Stimulated activated CD8-positive, alpha-beta memory T cell treated with anti-CD3 and anti-CD28 coated beads, Interleukin-2, amount 100 ng/mL, for 1 hour (primary cell): ENCODE measurements at places on chromosomes 13 and 19.

GRCh38 chr19:4357921-4358326 lies 14.6 kb downstream of the MPND start:
- DNase-seq, result no peak

DNA sequence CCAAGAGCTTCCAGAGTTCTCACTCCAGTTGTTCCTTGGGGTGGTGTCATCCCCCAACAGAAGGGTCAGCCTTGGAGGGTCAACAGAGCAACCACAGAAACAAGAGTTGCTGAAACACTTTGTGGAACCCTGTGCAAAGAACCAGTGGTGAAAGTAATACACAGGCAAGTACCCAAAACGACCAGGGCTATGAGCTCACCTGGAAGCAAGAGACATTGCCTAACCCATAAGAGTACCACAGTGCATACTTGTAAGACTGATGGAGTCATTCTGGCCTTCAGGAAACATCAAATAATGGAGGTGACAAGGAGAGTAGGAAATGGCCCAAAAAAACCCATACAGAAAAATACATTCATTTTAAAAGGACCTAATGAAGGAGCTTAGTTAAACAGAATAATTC lies 184.3 kb upstream of the TSC22D1 start:
- DNase-seq, result no peak

DNA sequence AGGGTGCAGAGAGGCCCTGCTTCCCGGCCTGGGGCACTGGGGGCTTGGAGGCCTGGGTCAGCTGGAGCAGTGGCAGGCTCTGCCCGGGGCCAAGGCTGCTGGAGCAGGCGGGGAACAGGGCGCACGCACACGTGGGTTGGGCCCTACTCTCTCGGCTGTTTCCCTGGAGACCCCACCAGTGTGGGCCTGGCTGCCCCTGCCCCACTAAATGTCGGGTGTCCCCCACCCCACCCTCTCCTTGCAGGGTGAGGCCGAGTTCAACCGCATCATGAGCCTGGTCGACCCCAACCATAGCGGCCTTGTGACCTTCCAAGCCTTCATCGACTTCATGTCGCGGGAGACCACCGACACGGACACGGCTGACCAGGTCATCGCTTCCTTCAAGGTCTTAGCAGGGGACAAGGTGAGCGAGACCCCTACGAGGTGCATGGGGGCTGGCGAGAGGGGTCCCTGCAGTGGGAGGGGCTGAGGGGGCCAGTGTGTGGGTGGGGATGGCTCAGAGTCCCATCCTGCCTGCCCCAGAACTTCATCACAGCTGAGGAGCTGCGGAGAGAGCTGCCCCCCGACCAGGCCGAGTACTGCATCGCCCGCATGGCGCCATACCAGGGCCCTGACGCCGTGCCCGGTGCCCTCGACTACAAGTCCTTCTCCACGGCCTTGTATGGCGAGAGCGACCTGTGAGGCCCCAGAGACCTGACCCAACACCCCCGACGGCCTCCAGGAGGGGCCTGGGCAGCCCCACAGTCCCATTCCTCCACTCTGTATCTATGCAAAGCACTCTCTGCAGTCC lies 15.3 kb downstream of the CAPN12 start:
- no peak for DNase-seq

DNA sequence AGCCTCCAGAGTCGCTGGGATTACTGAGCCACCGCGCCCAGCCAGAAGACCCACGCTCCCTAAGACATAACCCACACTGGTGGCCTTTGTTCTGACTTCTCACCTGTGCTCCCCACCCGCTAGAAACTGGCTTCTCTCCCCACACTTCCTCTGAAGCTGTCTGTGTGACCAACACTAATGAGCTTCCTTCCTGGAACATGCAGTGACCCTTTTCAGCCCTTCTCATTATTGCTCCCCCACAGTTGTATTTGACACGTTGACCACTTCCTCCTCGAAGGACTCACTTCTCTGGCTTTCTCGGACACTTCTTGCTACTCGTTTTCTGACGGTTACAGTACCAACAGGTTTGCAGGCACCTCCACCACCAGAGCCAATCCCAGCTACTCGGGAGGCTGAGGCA lies 10.9 kb downstream of the NCR1 start:
- DNase-seq, result no peak

- DNase-seq, result no peak
Observed at GRCh38 chr19:3538965-3539755, at the start of gene TEKTIP1. TSS of gene TEKTIP1 (plus strand) at chr19:3539174. CDS start at chr19:3539178, 4 bp downstream.

DNA sequence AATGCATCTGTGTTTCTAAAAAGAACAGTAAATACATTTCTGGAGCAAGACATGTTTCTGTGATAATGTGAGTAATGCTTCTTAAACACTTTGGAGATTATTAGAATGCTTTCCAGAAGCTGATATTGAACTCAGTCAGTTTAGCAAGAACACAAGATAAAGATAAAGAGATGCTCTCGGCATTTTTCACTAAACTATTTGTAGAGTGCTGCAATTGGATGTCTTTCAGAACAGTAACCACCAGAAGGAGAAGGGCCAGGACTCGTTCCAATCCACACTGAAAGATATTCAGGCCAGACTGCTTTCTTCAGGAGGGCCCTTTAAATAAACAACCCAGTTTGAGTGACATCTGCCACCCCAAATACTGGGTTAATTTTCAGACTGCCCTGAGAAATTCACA lies 456.0 kb downstream of the TBC1D4 start:
- DNase-seq, result no peak

DNA sequence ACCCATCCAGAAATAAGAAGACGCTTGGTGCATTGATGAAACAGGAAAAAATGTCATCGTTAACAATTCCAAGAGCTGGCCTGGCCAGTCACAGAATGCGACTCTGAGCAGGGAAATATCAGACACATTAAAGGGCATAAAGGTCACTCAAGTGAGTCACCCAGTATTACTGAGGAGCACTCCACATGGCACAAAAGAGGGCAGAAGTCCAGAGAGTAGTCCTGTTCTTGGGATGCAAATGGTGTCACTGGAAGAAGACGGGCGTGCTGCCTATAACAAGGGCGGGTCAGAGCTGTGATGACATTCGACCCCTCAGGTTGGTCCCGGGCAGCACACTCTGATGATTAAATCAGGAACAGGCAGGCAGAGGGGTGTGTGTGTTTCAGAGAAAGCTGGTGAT lies 720.3 kb downstream of the UQCRFS1 start:
- no peak for DNase-seq

DNA sequence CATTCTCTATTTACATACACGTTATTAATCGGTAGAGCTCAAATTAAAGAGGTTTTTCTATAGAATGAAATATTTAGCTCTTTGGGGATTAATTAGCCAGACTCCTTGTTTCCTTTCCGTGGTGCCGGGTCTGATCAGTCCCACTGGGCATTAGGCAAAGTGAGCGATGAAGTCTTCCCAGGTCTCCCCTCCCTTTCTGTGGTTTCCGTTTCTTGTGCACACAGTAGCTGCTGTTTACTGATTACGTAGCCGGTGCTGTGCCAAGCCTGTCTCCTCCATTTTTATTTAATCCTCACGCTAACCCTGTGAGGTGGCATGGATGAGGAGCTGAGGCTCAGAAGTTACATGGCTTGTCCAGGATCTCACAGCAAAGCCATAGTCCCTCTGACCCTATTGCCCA lies 9.0 kb downstream of the SLC25A15 start:
- no peak for DNase-seq

- DNase-seq, result no peak
Observed at GRCh38 chr19:30916238-30916637, 433.0 kb downstream of the TSHZ3 start.

DNA sequence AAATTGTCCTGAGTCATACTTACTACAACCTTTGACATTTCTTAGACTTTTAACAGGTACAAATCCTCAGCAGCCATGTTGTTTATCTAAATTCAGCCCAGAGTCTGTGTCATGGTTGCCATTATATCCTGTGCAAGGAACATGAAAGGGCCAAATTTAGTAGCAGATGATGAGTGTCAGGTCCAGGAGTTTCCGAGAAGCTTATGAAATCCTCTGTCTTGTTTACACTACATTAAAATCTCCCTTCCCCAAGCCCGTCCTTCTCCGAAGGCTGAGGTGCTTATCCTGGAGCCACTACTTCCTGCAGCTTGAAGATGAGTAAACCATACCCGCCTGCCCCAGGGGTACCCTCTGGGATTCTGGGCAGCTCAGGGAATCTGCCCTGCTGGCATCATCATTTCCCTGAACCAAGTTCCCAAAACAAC lies 102.6 kb upstream of the SERP2 start:
- DNase-seq, result no peak

GRCh38 chr13:21014139-21014501 lies 47.3 kb downstream of the LATS2 start:
- DNase-seq, result no peak
